ENCODE measurements at places on chromosomes 16 and 17. TPM values are rescaled to one million over a fixed set of nuclear protein-coding genes. Genes with fewer than 3 reads are reported as not detected.

DNA sequence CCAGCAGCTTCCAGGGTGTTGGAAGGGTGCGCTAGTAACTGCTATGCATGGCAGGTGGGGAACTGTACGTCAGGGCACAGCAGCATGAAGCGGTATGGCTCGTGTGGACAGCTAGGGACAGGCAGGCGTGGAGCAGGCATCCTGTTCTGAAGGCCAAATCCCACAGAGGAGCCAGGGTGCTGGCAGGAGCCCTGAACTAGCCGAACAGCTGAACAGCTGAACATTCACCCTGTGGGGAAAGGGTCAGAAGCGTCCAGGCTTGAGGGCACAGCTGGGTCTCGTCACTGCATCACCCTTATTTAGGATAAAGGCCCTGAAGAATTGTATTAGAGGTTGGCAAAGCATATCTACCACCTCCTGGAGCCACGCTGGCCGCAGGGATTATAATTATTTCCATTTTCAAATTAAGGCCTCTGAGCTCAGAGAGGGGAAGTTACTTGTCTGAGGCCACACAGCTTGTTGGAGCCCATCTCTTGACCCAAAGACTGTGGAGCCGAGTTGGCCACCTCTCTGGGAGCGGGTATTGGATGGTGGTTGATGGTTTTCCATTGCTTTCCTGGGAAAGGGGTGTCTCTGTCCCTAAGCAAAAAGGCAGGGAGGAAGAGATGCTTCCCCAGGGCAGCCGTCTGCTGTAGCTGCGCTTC lies 3.3 kb upstream of the STH start:
- no peak for DNase-seq

GNG13 gene
- not detected for polyA plus RNA-seq

NOG gene
- 32.7 TPM for polyA plus RNA-seq

GRCh38 chr17:9247401-9247938 lies 226.2 kb downstream of the NTN1 start:
- no peak for DNase-seq

KRTAP9-4 gene
- polyA plus RNA-seq = not detected

INPP5K gene
- polyA plus RNA-seq = 13.8 TPM

NT5M gene
- polyA plus RNA-seq = 57.5 TPM

DNA sequence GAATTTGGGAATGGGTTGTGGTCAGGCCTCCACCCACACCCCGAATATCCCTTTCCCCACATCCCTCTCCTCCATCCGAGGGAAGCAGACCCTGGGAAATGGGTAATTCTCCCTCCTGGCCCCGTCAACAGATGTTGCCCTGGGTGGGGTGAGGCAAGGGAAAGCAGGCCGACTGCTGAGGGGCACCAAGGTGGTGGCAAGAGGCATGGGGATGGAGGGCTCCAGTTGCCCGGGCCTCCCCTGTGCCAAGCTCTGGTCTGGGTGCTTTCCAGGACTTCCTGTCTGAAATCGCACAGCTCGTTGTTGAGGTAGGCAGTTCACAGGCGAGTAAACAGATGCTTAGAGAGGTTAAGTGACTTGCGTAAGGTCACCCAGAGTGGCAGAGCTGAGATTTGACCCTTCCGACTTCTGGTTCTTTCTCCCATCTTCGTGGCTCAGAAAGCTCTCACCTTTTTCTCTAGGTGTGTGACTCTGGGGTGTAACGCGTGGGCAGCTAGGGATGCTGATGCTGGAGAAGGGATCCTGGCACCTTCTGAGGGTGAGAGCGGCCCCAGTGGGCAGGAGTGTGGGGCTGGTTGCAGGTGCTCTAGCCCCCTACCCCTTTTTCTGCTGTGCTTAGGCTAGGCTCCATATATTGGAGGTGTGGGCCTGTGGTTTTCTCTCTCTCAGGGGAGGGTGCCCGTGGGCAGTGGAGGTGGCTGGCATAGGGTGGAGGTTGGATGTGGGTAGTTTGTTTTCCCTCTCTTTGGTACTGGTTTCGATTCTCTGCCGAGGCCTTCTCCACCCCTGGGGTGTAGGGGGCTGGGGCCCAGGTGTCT lies 17.2 kb downstream of the RARA start:
- DNase-seq = no peak

GRCh38 chr17:2071455-2072281 lies 16.8 kb downstream of the HIC1 start:
- no peak for DNase-seq

TMEM132E gene
- polyA plus RNA-seq = not detected

RUNDC3A gene
- polyA plus RNA-seq = 0.99 TPM

PRSS33 gene
- polyA plus RNA-seq = not detected

GRCh38 chr16:47664653-47665325 lies 203.7 kb downstream of the PHKB start:
- no peak for DNase-seq

GRCh38 chr17:82018152-82018988 lies 4.3 kb downstream of the CENPX start:
- no peak for DNase-seq

DNA sequence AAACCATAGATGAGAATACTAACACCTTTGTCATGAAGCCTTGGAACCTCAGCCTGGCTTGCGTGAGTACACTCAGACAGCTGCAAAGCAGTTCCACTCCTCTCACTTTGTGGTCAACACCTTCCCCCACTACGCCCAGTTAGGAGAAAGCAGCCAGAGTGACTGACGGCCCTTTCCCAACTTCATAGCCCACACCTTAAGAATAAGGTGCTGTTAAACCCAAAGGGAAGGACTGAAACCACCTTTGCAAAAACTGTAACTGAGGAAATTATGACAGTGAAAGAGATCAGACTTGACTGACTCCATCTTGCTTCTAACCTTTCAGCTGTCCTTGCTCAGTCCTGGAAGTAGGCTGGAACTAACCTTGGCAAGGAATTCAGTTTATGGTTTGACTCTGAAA lies 13.7 kb downstream of the N4BP1 start:
- peak; percentile 42 for DNase-seq

SLC25A11 gene
- 223 TPM for polyA plus RNA-seq

DNA sequence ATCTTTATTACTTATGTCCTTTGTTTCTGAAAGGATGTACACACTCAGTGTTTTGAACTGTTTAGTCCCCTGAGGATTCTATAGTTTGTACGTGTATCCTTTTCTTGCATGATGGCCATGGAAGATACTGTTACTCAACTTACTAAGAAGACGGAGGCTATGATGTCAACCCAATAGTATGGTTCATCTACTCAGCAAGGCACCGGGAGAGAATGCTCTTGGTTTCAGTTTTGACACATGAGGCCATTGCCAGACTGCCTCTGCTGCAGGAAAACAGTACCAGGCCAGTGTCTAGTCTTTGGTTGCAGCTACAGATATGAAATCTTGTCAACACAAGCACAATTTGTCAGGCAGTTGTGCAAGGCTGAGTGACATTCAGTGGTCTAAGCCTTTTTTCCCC lies 134.5 kb downstream of the MRTFB start:
- DNase-seq = no peak

DNA sequence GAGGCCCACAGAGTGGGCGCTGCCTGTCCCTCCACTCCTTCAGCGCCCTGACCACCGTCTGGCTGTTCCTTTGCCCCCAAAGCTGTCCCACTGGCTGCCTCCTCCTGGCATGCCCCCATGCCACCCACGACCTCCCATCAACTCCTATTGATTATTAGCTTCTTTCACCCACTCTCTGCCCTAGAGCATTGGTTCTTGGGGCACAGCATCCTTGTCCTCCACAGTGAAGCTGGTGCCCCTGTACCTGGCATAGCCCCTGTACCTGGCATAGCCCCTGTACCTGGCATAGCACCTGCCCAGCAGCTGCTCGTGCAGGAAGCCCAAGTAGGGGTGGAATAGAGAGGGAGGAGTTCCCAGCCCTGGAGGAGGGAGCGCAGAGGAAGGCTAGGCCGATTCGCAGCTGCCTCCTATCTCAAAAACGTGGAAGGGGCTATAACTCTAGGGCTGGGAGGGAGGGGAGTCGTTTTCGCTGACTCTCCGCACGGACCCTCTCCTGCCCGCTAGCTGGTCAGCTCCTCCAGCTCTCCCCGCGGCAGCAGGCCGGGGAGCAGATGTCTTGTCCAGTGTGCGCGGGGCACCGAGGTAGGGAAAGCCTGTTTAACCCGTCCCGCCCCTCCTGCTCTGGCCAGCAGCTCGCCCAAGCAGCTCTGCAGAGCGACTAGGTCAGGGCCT lies 5.7 kb upstream of the ACTG1 start:
- DNase-seq = peak; percentile 29

DNA sequence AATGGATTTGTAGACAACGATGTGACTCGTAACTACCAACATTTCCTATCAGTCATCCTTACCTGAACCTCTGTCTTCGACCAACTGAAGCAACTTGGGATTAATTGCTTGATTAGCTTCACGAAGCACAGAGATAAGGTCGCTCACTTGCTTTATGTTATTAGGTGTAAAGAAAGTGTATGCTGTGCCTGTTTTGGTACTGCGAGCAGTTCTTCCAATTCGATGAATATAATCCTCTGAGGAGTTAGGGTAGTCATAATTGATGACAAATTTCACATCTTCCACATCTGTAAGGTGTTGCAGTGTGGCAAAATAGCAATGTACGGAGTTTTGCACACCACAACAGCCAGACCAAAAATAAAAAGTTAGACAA lies 3.6 kb upstream of the POLG2 start:
- peak; percentile 10 for DNase-seq

DNA sequence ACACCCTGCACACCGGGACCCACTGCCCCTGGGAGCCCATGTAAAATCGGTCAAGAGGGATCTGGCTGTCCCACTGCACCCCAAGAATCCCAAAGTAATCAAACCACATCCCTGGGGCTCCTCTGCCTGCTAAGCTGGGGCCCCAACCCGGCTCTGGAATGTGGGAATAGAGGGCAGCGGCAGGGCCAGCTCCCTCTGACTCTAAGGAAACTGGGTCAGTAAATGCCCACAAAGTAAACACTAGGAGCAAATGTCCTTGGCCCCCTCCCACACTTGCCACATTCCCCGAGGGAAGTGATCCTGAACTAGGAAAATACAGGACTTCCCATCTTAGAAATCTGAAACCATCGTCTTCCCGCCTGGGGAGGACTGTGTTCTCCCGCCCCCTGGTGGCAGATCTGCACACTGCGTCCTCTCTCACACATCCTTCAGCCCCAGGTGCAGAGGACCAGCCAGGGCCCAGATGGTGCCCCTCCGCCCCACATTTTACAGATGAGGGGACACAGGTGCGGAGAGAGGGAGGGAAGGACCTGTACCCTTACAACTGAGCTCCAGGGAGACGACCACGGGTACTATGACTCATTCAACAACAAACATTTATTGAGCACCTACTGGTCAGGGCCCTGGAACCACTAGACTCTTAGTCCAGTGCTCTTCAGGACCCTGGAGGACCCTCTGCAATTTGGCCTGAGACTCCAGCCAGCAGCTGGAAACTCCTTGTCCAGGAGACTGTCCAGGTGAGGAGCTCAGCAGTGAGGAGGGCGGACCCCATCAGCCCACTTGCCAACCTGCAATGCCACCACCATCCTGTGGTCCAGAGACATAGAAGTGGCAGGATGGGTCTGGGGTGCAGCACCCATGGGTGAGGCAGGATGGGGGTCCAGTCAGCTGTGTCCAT lies 10.1 kb downstream of the P3H4 start:
- DNase-seq = peak; percentile 82

- no peak for DNase-seq
Observed at GRCh38 chr17:48429156-48429555, 858 bp downstream of the SKAP1 start.

LITAFD gene
- 0.43 TPM for polyA plus RNA-seq

GRCh38 chr17:10435096-10435495 lies 13.3 kb upstream of the MYH8 start:
- peak; percentile 19 for DNase-seq

GRCh38 chr16:21222495-21223337 lies 10.8 kb upstream of the ANKS4B start:
- no peak for DNase-seq

- DNase-seq = peak; percentile 76
Observed at GRCh38 chr17:4232168-4232813, 31.5 kb downstream of the ANKFY1 start.

DNA sequence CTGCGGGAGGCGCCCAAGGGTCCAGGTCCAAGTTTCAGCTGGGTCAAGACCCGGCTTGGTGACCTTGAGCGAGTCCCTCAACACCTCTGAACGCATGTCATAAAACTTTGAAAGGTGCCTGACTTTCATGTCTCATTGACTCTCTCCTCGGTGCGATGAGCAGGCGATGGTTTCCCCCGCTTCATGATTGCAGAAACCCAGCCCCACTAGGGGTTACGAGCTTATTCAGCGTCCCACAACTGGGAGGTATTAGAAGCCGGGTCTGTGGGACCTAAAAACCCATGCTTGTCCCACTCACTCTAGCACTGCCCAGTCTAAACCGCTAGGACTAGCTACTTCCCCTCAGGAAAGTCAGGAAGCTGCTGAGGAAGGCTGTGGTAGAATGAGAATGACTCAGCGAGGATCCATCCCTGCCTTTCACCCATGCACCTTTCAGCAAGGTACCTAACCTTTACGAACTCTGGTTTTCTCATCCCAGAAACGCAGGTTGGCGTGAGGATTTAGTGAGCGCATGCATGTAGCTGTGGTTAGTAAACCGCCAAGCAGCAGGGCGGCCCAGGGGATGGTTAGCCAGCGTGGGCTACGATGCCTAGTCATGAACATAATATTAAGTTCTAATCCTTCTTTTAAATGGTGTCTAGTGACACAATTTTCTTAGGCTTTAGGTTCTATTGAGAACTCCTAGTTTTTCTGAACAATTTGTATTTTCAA lies 26.2 kb upstream of the RFFL start:
- DNase-seq = peak; percentile 7

DNA sequence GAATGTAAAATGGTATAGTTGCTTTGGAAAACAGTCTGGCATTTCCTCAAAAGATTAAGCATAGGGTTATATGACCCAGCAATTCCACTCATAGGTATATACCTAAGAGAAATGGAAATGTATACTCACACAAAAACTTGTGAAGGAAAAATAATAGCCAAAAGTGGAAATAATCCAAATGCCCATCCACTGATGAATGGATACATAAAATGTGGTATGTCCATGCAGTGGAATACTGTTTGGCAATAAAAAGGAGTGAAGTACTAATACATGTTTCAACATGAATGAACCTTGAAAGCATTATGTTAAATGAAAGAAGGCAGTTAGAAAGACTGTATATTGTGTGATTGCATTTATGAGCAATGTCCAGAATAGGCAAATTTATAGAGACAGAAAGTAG lies 25.1 kb downstream of the NUP93 start:
- DNase-seq = no peak

DNA sequence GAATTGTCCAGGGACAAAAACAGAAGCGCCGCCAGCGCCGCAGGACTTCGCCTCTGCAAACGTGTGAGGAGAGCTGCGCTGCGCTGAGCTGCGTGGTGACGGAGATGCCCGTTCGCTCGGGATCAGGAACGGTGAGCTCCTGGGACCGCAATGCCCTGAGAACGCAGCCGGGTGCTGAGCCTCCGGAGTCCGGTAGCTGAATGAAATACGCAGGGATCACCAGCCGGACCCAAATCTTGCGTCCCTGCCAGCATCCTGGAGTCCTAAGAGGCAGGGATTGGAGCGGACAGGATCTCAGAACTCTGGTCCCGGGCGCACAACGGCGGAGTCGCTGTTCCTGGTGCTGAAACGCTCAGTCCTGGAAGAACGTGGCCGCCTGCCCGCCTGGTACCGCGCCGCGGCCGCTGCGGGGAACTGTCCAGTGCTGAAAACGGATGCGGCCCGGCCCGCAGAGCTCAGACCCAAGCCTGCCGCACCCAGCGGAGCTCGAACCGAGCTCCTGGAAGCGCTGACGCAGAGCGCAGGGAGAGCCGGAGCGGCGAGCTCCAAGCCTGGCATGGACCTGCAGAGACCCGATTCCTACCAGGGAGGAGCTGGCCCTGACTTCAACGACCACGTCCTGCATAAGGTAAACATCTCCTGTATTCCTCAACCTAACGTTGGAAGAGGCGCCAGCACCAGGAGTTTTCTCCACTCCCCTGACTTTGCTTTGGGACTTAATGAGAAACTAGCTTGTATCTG lies 41.5 kb downstream of the CD300LF start:
- DNase-seq = peak; percentile 95
